ENCODE measurements at places on chromosomes 2 and 18.

GRCh38 chr2:98772536-98772935 is 41.6 kb upstream of the MGAT4A start:
- DNase-seq = no peak

GRCh38 chr2:132581991-132582738 is 87.8 kb downstream of the LYPD1 start:
- DNase-seq = peak; percentile 54

- no peak for DNase-seq
These were observed 25.6 kb downstream of the AP1S3 start for GRCh38 chr2:223811757-223812156.

- DNase-seq = no peak
These were observed 8.3 kb upstream of the KLF11 start for GRCh38 chr2:10035053-10035422.

GRCh38 chr2:119734047-119734446 is 25.7 kb upstream of the PTPN4 start:
- no peak for DNase-seq

All from NCI-H187 treated with DMSO at 0.1 percent for 48 hours (cell line).